ENCODE measurements at places on chromosomes 16 and 17.

DNA sequence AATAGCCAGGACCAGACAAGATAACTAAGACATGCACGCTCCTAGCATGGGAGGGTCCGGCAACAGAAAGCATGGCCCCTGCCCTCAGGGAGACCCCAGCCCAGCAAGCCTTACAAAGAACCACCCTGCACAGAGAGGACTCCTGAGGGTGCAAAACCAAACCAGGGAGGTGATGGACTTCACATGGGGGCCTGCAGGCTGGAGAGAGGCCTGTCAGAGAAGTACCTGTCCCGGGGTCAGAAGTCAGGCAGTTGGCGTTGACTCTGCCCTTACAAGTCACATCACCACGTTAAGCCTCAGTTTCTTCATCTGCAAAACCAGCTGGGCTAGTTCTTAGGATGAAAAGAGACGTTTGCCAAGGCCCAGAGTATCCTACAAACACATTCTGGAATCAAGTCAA, 4.7 kb downstream of the OTOP2 start:
- DNase-seq: no peak

DNA sequence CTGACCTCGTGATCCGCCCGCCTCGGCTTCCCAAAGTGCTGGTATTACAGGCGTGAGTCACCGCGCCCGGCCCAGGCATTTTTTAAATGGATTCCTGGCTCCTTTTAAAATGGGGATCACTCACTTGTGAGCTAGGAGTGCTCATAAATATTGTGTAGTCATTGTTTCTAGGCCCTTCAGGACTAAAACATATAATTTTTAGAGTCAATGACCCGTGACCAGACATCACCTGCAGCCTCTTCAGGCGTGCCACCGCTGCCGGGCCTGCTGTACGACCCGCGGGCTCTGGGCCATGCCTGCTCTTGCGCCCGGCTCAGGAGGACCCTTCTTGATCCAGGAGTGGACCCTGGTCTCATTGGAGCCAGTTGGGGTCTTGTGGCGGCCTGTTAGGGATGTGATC, 30.8 kb downstream of the EFCAB5 start:
- no peak for DNase-seq

DNA sequence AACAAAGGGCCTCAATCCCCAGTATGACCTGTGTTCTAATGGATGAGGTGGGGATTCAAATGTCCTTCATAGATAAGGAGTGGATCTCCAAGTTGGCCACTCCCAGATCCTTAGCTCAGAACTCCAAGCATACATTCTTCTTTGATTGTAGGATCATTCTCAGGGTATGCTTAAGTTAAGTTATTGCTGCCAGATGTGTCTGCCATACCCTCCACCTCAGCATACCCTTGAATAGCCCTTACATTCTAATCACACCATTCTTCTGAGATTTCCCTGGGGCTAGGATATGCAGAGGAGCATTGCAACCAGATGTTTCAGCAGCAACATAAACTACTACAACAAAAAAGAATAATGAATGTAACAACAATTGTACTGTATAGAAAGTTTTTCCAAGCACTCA, 1.6 kb upstream of the KRTAP2-4 start:
- no peak for DNase-seq

DNA sequence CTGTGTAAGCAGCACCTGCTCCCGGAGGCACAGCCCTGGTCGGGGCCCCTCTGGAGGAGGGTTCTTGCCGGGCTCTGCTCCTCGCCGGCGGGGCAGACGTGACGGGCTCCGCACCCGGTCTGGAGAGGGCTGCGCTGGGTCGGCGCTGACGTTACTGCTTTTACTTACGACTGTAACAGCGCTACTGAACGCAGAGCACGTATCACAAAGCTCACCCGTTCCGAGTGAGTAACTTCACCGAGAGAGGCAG, 1.3 kb upstream of the RAB40C start:
- peak; percentile 63 for DNase-seq

DNA sequence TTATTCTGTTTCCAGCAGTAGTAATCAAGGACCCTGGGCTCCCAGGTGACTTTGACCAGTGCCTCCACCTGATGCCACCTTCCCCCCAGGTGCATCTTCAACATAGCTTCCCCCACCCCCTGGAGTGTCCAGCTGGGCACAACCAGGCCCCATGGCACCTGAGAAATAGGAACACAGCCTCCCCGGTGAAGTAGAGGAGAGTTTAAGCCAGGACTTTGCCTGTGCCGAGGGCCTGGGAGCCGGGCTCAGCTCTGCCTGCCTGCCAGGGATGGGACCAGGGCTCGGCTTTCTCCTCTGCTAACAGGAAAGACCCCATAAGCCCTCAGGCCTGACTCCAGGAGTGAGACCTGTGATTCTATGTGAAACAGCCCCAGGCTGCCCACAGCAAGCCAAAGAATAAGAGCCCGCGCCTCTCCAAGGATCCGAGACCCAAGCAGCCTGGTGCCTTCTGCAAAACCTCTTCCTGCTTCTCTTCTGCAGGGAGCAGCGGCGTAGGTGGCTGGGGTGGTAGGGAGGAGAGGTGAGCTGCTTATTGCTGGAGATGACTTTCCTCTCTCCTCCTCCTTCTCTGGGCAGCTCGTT, 16.4 kb upstream of the RBFOX3 start:
- DNase-seq: no peak

DNA sequence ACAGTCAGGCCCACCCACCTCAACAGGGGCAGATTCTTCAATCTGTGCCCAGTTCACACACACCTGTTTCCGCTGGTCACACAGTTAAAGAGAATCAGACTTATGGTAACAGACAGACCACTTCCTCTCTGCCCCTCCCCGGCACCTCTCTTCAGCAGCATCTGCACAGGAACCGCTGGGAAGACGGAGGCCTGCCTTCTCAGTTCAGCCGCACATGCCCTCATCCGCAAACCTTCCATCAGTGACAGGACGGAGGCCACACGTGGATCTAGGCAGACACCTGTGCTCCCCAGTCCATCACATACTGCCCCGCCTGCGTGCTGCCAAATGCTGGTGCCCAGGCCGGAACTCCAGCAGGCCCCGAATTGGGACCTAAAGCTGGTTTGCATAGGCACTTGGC, 10.3 kb downstream of the PHB1 start:
- DNase-seq: no peak

GRCh38 chr17:28500712-28501379, 5.3 kb upstream of the FOXN1 start:
- DNase-seq: no peak

DNA sequence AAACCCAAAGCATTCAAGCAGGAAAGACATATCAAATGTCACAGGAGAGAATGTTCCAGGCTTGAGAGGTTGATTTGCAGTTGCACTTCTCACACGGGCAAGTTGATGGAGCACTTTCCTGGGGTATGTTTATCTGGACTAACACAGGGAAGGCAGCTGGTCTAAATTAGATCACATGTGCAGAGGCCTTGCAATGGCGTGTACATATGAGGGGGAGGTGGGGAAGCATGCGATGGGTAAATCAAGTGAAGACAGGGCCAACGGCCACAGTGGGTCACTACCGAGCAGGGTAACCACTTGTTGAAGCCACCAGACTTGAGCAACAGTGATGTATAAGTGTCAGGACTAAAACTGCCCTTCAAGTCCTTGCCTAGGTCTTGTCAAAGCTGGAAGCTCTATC, 156.6 kb upstream of the MAF start:
- DNase-seq: no peak

GRCh38 chr16:50012182-50012581, 12.8 kb upstream of the CNEP1R1 start:
- no peak for DNase-seq

DNA sequence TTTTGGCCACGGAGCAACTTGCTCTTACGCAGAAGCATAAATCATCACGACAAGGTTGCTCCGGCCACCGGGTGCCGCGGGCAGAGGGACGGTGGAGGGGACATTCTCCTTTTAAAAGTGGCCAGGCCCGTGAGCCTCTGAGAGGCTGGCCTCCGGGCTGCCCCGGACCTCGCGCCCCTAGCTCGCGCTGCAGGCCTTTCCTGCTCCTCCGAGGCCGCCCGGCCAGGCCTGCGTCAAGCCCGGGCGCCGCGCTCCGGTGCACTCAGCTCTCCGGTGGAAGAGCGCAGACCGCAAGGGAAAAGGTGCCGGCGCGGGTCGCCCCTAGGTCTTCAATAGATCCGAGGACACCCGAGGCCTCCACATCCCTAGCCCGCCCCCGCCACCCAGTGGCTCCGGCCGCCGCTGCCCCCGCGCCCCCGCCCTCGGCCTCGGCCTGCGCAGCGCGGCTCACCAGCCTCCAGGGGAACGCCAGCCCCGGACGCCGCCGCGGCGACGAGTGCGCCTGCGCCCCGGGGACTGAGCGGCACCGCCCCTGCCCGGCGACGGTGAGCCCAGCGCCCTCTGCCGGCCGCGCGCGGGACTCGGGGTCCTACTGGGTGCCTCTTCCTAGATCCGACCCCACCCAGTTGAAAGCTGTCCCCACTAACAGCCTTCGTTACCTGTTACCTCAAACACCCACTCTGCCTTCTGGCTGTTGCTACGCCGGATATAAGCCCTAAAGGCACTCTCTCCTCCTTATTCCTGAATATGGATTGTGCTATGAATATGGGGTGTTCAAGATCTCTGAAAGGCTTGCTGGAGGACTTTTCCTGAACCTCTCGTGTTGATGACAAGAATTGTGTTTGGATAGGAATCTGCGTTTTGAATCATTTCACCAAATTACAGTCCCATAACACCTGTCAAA, at the start of gene LYRM9:
TSS of gene LYRM9 (minus strand) at position 500 of the 904 bp plus-strand sequence. CDS start 10,671 bp downstream, outside the sequence.
- peak; percentile 92 for DNase-seq

DNA sequence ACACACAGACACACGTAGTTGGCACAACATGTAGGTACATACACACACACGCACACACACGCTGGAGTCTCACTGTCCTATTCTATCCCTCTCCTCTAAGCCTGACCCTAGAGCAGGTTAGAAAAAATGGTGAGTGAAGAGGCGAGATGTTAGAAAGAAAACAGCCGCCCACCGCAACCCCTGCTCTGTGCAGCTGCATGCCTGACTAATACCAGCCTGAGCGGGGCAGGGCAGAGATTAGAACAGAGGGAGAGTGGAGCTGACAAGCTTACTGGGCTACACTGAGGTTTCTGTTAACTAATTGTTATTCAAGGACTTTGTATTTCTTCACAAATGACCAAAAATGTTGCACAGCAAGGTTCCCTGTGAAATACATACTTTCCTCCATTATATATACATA, 59.8 kb downstream of the AMFR start:
- no peak for DNase-seq

DNA sequence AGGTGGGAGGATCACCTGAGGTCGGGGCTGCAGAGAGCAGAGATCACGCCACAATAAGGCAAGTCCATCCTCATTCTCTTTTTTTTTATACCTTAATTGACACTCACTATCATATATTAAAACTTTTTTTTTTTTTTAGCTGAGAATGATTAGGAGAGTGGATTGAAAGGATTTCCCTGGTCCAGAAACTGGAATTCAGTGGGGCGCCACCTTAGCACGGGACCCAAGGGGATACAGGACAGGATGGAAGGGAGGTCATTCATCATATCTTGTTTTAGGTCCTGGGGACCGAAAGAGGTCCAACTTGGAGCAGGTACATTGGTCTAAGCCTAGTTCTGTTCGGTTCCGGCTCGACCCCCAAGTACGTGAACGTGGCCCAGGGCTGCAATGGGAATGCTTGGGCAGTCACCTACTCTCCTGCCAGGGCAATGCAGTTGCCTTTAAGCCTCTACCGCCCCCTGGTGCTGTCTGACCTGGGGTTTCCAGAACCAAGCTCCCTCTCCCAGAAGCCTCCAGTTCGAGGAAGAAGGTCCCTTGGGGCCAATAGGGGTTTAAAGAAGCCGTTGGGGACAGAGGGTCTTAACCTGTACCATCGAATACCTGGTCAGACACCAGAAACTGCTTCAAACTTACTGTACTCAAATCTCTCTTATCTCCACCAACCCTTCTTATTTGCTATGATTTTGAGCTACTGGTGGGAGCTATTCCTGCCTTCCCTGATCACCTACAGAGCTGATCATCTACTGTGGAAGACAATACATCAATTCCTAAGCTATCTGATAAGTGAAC, 19.9 kb upstream of the GPATCH8 start:
- peak; percentile 79 for DNase-seq

DNA sequence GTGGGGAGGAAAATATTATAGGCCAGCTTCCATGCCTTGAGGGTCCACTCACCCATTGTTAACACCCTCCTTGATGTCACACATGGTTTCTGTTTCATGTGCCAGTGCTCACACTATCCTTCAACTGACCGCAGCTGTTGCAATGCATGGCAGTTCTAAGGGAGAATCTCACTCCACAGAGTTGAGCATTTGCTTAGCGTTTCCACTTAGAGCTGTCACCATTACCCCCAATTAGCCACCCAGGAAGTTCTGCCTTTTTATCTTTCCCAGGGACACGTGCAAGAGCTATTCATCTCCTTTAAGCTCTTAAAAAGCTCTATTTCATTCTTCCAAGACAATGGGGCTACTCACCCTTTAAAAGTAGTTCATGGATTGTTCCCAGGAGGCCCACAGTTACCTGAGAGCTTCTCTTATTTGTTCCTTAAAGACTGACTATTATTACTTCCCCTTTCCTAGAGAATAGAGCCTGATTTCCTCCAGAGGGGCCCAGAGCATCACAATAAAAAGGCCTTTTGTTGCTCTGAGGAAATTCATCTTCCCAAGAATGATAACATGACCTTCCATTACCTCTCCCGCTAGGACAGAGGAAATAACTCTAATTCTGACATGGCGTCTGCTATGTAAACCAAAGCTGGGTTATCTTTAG, 126.8 kb downstream of the CACNG3 start:
- no peak for DNase-seq

DNA sequence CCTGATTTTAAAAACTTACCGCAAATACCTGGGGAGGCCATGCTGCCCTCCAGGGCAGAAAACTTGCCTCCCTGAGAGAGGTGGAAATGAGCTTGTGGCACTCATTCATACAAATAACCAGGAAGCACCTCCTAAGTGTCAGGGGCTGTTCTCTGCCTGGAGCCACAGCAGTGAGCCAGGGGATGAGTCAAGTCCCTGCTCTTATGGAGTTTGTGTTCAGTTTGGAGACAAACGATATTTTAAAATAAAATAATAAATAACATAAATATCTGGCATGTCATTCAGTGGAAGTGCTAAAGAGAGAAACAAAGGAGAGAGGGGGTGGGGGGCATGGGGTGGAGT, 313.8 kb downstream of the C16orf95 start:
- no peak for DNase-seq

DNA sequence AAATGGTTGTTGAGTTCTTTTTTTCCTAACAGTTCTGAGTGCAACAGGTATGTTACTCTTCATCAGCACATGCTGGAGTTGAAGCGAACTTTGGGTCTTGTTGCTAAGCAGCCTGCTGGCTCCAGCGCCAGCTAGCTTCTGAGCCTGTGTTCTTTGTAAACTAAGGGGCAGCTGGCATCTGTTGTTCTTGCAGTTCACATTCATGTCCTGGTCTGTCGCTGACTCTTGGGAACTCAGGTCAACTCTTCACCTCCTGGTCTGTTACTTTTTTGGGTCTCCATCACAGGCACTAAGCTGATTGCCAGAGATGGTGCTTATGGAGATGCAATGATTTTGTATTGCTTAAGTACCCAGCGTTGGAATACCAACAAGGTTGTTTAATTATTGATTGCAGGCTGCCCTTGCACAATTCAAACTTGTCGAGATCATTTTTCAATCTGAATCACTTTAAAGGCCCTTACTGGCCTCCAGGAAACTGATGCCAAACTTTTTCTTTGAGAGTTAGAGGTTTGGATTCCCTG, 40.9 kb downstream of the USP10 start:
- DNase-seq: no peak

GRCh38 chr17:16189791-16190348, 25.5 kb downstream of the NCOR1 start:
- DNase-seq: no peak

Measured in body of pancreas (tissue), 4 donors.